ENCODE measurements at places on chromosomes 1 and 21.

DNA sequence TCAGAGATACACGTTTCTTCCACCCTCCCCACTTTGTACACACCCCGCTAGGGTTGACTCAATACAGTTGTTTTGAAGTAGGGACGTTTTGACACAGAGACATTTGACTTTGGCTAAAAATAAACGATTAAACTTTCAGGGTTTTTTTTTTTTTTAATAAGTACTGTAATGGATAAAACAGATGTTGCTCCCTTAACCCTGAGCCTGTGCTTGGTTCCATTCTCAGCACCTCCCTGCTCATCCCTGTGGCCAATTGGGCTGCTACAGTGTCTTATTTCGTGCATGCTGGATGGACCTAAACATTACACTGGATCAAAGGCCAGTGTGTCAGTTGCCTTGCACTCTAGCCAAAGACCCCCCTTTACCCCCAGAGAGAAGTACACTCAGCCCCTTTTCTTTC lies 16.9 kb downstream of the GRHL3 start:
- no peak for DNase-seq

- DNase-seq = no peak
These were observed 13.7 kb downstream of the SKI start for GRCh38 chr1:2241820-2242219.

- DNase-seq = no peak
These were observed 226.9 kb upstream of the DEPDC1 start for GRCh38 chr1:68723791-68724190.

DNA sequence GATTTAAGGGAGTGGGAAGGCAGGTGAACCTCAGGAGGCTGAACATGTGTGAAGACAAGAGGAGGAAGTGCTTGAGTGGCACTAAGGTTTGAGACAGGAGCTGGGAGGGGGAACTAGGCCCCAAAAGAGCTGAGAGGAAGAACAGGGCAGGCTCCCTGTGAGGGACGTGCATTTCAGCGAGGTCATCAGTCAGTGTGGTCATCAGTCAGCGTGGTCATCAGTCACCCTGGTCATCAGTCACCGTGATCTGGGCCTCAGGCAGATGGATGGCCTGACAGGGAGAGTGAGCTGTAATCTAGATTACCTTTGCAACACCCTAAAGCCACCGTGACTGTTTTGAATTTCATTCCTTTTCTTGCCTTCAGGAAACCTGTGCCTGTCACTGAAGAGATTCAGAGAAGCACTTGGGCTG lies 29.1 kb downstream of the VTCN1 start:
- no peak for DNase-seq

DNA sequence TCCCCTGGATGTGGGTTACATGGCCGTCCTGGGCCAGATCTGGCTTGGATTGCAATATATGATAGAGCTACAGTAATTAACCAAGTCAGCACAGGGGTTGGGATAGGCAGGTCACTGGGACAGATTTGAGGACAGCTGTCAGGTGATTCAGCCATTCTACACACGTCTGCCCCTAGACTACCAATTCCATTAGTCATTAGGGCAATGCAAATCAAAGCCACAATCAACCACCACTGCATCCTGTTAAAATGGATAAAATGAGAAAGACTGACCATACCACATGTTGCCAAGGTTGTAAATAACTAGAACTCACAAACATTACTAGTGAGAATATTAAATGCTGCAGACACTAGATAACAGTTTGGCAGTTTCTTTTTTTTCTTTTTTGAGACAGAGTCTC lies 16.0 kb downstream of the C21orf58 start:
- no peak for DNase-seq

All from stimulated activated CD8-positive, alpha-beta memory T cell treated with anti-CD3 and anti-CD28 coated beads, Interleukin-4, amount 100 ng/mL, for 24 hours (primary cell).